ENCODE measurements at places on chromosomes 3 and 15.

DNA sequence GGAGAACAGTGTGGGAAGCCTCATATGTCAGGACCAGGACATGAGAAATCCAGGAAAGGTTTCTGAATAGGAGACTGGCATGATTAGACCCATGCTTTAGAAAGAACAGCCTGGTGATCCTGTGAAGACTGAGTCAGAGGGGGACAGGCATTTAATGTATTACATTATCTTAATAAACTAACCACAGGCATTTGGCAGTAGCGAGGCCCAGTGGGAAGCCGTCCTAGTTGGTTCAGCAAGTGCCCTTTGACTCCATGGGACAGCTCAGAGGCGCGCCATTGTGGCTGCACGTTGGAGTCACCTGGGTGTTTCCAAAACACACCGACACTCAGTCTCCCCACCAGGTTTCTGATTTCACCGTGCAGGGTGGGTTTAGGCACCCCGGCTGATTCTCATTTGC, 90.5 kb upstream of the DGKG start:
- no peak for DNase-seq

DNA sequence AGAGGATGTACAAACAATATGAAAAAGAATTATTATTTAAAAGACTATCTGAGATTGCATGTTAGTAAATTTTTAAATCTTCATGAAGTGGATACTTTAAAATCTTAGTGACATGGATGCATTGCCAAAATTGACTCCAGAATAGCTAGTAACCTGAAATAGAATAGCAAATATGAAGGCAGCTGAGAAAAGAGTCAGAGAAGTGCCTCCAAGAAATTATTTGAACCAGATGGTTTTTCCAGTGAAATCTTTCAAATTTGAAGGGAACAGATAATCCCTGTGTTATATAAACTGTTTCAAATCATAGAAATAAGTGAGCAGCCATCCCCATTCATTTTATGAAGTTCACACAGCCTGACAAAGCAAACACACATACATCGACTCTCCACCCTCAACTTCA, 29.6 kb downstream of the FSIP1 start:
- DNase-seq, result no peak

DNA sequence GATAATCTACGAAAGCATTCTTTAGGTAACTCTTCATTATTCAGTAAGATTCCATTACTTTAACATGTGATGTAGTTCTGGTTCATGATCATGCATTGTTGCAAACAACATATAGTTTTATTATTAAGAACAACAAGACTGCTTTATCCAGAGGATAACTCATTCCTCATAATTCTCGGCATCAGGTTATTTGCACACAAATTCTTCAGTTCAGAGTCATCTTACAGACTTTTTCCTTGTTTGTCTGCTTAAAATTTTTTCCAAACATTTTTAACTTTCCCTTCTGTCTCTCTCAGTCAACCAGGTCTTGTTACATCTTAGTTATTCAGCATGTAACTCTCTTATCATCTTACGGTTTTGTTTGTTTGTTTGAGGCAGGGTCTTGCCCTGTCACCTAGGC, 60.1 kb downstream of the VGLL3 start:
- no peak for DNase-seq

- DNase-seq, result no peak
These were observed 433.8 kb upstream of the SUCLG2 start for GRCh38 chr3:68088216-68088615.

All from progenitor cell of endocrine pancreas (in vitro differentiated cells).